ACHN (cell line): ENCODE measurements at places on chromosomes 7 and 10.
A peak's percentile ranks its signal among the peaks of the same experiment; 100 is the strongest.

DNA sequence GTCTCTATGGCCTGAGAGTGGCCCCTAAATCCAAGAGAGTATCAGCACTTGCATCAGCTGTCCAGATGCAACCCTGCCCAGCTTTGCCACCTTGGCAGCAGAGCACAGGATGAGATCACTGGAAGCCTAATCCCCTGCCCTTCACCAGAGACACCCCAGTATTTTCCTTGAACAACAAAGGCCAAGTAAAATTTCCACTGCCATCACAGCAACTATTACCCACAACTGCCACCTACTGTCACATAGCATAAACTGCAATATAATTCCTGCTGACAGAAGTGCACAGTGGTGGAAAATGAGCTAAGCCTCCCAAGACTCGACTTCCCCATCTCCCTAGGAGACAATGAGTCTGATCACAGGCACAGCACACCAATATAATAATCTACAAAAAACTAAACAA is 462.8 kb upstream of the ZWINT start:
- DNase-seq = peak; percentile 42

DNA sequence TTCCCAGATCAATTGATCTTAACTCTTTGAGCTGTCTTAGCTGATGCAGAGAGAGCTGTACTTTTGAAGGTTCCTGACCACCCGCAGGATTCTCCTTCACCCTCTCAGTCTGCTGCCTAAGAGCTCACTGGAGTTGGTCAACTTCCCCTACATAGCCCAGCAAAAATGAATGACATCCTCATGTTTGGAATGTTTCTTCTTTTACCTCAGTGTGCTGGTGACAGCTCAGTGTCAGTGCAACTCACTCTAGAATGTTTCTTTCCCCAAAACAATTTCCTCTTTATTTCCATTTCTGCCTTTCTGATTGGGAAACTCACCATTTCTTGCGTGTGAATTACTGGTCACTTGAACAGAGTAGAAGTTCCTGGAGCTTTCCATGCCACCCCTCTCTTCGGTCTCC is 48.7 kb downstream of the LSMEM1 start:
- no peak for DNase-seq

DNA sequence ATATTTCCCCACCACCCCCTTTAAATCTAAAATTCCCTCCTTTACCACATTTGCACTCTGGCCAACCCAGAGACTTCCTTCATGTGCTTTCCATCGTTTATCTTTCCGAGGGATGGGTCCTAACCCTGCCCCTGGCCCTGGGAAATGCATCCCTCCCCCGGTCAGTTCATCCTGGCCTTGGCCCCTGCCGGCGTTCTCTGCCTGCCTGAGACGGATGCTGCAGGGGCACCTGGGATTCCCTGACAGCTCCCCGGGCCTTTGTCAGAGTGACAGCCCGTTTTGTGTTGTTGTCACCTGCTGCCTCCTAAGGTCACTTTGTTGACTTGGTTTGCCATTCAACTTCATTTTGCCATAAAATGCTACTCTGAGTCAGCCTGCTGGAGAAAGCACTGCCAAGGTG is 34.8 kb upstream of the PITRM1 start:
- DNase-seq = no peak

DNA sequence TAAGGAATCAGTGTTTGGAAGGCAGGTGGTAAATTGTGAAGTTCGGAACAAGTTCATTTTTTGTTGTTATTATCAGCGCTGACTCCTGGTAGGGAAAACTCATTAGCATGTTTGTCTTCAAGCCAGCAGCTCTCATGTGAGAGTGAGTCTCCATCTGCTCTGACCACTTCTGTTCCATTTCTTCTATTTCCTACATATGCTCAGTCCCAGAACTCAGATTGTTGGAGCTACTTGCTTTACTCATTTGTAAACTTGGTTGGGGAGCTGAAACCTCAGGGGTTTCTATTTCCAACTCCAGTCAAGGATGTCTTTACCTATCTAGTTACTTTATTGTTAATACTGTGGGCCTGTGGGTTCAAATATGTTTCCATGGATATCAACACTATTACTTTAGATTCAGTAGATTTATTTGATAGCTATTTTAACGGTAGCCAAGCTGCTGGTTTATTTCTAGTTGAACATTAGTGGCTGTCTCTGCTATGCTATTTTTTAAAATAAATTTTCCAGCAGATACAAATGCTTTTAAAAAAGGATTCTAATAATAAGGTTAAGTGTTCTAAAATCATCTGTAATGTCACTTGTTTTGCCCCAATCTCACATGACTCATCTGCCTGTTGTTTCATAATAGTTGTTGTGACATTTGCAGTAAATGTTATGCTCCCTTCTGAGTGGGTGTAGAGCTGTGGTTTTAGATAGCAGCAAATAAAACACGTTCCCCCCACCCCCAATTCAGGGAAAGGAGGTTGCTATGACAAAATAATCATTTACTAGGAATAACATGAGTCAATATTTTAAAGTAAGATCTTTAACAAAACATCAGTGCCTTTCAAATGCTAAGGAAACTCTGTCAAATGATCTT is 143.3 kb downstream of the HDAC9 start:
- DNase-seq = no peak

DNA sequence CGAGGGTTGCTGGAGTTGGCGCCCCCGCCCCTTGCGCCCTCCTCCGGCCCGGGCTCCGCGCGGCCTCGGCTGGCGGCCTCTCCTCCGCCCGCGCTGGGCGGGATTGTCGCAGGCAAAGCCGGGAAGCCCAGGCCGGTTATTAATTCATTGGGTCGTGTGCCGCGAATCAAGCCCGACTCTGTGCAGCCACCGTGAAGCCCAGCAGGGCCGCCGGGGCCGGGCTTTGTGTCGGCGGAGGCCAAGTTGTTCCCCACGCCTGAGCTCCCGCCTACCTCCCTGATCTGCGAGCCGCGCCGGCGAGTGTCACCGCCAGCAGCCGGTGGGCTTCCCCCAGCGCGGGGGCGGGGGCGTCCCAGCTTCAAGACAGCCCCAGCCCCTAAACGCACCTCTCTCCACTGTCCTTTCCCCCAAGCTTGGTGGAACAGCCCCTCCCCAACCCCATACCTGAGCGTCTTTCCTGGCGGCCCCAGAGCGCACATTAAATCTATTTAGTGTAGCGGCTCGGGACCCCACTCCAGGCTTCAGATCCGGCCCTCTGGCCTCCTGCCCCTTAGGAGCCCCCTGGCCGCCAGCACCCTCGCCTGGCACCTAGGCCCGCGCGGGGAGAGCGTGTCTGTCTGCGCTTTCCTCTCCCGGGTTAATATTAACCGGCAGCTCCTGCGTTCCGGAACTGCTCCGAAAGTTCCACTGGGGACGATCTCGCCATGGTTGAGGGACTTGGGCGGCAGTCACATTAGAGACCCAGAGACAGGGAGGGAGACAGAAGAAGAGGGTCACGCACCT is 3.5 kb downstream of the SHH start:
- DNase-seq = peak; percentile 59

GRCh38 chr7:40419806-40420205 is 285.0 kb downstream of the SUGCT start:
- no peak for DNase-seq

DNA sequence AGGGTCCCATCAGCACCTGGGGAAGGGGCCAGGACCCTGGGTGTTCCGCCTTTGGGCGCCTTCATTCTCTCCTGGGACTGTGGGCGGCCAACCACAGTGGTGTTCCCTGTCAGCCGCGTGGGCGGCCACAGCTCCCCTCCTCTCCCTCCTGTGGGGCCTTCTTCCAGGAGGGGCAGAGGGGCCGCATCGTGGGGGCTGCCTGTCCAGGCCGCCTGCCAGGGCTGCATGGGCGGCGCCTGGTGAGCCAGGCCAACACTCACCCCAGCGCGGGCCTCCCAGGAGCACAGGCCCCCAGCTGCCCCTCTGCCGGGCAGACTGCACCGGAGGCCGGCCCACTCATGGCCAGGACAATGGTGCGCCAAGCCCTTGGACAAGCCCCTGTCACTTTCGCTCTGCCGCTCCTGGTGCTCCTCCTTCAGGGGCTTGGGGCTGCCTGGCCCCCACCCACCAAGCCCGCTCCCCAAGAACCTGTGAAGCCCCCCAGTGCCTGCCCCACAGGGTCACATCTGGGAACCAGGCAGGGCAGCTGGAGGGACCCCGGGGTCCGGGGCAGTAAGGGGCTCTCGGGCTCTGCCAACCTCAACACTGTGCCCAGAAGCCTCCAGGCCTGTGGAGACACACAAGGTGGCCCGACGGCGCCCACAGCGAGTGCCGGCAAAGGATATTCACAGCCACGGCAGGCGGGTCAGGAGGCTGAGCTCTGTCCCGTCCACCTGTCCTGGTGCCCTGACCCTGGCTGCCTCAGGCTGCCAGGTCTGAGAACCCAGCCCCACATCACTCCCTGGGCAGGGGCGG is 42.8 kb downstream of the AP5Z1 start:
- DNase-seq = no peak

DNA sequence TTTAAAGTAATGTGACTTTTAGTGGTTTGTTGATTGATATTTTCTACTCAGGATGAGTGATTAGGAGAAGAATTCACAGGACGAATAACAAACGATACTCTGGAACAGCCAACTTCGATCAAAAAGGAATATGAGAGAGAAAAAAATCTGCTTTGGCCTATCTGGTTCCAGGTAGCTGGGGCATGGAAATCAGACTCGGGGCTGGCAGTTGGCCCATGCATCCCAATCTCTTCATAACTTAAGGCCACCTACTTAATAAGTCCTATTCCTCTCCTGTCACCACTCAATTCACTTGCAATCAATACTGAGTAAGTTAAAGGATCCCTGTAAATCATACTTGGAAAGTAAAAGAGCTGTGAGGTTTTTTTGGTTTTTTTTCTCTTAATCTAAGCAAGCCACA is 1116.2 kb downstream of the SORCS3 start:
- DNase-seq = no peak

GRCh38 chr10:124385627-124386185 is 33.0 kb downstream of the OAT start:
- DNase-seq = no peak

DNA sequence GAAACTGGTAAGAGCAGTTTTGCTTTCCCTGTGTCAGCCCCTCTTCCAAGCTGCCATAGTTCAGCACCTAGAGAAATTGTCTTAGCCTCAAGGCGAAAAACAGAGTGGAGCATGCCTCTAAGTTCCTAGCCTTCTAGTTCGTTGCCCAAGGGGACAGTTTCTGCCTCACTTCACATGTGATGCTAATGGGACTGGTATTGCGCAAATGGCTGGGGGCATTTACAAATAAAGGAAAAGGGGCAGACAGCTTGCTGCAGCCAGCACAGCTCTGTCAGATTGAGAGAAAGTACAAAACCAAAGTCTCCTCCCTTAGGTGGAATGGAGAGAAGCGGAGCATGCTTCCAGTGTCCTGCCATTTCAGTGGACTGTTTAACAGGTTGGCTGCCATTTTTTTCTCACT is 567.7 kb downstream of the ETV1 start:
- DNase-seq = no peak

DNA sequence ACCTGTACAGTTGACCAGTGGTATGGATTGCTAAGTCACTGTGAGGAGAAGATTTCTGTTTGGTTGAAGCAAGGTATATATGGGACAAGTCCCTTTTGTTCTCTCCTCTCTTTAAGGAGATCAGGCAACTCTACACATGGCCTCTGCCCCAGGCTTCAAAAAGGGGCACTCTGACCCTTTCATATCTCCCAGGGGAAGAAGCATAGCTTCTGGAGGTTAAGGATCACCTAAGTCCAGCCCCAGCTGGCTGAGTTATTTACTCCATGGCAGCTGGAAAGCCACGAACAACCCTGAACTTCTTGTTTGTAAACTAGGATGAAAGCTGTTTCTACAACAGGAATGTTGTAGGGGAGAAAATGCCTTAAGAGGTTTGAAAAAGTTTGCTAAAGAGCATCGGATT is 129.2 kb upstream of the FEZF1 start:
- DNase-seq = no peak

GRCh38 chr7:2399848-2400587 is 3.4 kb upstream of the CHST12 start:
- peak; percentile 93 for DNase-seq

- peak; percentile 39 for DNase-seq
Measured at GRCh38 chr10:69413221-69413865, 3.4 kb downstream of the TACR2 start.

DNA sequence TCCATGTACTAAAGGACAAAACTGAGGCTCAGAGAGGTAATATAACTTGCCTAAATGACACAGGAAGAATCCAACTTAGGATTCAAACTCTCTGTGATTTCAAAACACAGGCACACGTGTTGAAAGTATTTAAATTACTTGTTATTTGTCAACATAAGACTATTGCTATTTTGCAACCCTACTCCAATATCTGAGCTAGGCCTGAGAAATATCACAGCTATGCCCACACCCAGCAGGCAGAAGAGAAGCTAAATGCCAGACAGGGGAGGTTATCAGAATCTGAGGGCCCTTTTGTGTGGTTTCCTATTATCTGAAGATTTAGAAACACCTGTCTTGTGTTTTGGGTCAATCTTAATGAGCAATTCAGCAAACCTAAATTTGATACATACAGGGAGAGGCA is 204.3 kb downstream of the ANK3 start:
- no peak for DNase-seq

GRCh38 chr7:155721056-155721455 is 76.6 kb downstream of the RBM33 start:
- no peak for DNase-seq
